ENCODE measurements at places on chromosomes 7 and 10. TPM values are rescaled to one million over a fixed set of nuclear protein-coding genes. Genes with fewer than 3 reads are reported as not detected.

LRIT1 gene
- not detected for total RNA-seq

MBL2 gene
- not detected for total RNA-seq

HOXA13 gene
- total RNA-seq, result 15.6 TPM

ASAH2 gene
- total RNA-seq, result 11.3 TPM

DENND2A gene
- 14.9 TPM for total RNA-seq

PRF1 gene
- 4.1 TPM for total RNA-seq

CDK14 gene
- total RNA-seq, result 23.5 TPM

APBB1IP gene
- 8.0 TPM for total RNA-seq

GRCh38 chr7:98165827-98166667 lies 45.2 kb upstream of the BHLHA15 start:
- no peak for DNase-seq

GRCh38 chr10:19778996-19779395 lies 37.2 kb upstream of the PLXDC2 start:
- no peak for DNase-seq

DNA sequence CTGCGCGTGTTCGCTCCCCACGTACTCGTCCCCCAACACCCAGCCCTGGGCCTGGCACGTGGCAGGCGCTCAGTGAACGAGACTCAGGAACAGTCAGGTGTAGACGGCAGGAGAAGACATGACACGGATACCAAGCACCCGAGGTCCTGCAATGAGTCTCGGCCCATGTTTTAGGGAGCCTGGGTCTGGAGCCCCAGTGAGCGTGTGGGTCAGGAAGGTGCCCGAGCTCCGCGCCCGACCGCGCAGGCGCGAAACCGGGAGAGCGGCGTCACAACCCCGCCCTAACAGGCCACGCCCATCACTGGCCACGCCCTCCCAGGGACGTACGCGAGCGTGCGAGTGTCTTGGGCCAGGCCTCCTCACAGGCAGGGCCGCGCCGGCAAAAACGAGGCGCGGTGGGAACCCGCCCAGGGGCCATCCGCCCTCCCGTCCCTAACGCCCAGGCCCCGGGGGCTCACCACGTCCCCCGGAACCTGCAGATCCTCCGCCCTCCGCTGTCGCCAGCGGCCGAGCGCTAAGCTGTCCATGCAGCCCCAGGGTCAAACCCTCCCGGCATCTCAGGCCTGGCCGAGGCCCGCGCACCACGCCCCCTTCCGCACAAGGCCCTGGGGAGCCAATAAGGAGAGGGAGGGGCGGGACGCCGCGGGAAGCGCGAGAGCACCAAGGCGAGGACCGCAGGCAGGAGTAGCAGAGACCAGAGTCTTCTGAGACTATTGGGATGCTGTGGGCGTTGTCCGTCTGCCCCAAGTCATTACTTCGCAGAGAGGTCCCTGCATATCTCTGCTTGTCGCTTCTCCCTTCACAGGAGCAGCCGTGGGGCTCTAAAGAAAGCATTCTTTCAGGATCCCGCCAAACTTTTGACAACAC lies at the start of gene C10orf143:
Gene C10orf143, minus strand, starts transcription at position 585 of the 867 bp plus-strand sequence. Its CDS starts 58 bp downstream, at position 527.
- DNase-seq, result peak; percentile 98

- no peak for DNase-seq
Observed at GRCh38 chr7:149822353-149822943, 15.7 kb upstream of the ZNF862 start.

GRCh38 chr7:25349283-25350017 lies 121.2 kb upstream of the NPVF start:
- DNase-seq, result no peak

DNA sequence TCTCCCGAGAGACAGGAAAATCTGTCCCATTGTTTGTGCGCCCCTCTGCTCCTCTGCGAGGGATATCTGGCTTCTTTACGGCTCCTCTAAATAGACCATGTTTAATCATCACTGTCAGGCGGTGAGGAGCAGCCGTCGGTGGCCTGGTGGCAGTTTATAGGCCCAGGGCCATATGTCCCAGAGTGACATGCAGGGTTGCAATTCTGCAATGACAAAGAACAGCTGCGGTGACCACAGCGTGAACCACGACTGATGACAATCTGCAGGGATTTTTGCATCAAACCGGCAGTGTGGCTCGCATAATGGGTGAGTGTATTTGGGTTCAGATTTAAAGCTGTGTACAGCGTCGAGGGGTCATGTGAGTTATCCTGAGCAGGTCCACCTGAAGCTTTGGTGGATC lies 41.5 kb downstream of the GATA3 start:
- no peak for DNase-seq

DNA sequence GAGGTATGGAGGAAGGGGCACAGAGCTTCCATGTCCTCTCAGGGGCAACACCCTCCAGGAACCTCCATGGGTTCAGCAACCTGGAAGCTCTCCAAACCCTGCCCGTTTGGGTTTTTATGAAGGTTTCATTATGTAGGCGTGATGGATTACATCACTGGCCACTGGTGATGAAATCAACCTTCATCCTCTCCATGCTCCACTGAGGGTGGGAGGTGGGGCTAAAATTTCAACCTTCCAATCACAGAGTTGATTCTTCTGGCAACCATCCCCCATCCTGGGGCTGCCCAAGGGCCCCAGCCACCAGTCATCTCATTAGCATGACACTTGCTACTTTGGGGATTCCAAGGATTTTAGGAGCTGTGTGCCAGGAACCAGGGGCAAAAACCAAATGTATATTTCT lies 90.1 kb downstream of the TEX36 start:
- DNase-seq, result no peak

GRCh38 chr10:13327534-13327933 lies 20.6 kb downstream of the SEPHS1 start:
- no peak for DNase-seq

- DNase-seq, result no peak
Observed at GRCh38 chr7:128271942-128272481, 30.9 kb downstream of the LEP start.

- DNase-seq, result no peak
Observed at GRCh38 chr7:33196221-33196620, 66.9 kb downstream of the BBS9 start.

DNA sequence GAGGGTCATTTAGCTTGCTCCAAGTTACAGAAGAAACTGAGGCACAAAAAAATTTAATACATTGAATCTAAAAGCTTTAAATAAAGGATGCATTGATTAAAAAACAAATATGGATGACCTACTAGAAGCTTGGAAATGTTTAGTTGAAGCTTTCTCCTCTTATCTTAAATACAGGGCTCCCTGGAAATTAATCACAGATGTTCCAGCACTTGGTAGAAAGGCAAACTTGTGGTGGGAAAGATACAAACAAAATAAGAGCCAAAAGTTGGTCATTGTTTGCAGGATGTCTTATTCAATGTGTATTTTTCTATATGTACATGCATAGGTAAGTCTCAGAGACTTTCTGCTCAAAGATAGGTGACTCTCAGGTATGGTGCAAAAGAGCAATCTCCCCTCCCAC lies 40.7 kb upstream of the LYZL1 start:
- no peak for DNase-seq

DNA sequence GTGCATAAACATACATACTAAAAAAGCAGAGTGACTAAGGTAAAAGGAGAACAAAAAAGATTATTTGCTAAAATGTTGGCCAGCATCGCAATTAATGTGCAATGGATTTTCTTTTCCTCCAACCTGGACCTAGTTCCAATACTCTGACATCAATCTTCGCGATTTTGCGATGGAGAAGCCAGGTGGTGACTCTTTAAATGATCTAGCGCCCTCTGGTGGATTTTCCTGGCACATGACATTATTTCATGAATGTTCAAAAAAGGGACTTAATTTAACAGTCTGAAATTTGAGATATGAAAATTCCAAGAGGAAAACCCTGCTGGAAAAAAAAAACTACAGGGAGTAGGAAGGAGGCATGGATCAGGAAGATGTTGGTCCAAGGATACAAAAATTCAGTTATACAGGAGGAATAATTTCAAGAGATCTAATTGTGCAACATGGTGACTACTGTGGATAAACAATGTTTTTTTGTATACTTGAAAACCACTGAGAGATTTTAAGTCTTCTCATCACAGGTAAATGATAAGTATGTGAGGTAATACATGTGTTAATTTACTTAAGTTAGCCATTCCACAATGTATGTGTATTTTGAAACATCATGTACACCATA lies 4.3 kb upstream of the KCNMA1 start:
- peak; percentile 76 for DNase-seq

DNA sequence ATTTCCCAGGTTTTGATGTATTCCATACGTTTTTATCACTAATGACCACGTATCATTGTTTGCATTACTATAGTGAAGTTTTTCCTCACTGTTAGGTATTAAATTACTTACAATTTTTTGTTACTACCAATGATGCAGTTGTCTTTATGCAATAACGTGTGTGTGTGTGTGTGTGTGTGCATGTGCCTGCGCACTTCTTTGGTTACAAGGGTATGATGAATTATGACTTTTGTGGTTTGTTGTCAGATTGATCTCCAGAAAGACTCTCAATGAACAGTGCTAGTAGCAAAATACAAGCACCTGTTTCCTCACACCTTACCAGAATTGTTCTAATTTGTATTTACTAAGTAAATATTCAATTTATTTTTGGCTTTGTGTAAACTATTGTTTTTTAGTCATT lies 51.5 kb downstream of the MCMBP start:
- no peak for DNase-seq

GRCh38 chr7:140724706-140725105 lies 28.2 kb downstream of the NDUFB2 start:
- no peak for DNase-seq

GRCh38 chr10:71212318-71213126 lies at the start of gene UNC5B:
TSS of gene UNC5B (plus strand) at chr10:71212570. CDS start at chr10:71212986, 416 bp downstream.
- peak; percentile 93 for DNase-seq

- DNase-seq, result no peak
Observed at GRCh38 chr10:24958091-24958720, 5.8 kb upstream of the PRTFDC1 start.

DNA sequence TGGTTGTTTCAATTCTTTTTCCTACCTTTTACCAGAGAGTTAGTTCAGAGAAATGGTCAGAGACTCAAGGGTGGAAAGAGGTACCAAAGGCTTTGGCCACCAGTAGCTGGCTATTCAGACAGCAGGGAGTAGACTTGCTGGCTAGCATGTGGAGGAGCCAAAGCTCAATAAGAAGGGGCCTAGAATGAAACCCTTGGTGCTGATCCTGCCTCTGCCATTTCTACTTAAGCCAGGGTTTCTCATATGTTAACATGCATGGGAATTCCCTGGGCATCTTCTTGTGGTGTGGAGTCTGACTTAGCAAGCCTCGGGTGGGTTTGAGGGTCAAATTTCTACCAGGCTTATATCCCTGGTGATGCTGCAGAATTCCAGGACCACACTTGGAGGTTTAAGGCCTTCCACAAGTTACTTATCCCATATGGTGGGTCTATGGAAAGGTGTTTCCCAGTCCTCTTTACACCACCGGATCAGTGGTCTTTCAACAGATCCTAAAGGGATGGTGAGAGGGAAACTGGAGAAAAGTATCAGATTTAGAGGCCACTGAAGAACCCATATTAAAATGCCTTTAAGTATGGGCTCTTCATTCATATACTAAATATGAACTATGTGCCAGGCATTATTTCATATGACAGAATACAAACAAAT lies 3.2 kb downstream of the IL6 start:
- DNase-seq, result no peak

GRCh38 chr10:68010426-68010940 lies 64.6 kb downstream of the HERC4 start:
- DNase-seq, result no peak

DNA sequence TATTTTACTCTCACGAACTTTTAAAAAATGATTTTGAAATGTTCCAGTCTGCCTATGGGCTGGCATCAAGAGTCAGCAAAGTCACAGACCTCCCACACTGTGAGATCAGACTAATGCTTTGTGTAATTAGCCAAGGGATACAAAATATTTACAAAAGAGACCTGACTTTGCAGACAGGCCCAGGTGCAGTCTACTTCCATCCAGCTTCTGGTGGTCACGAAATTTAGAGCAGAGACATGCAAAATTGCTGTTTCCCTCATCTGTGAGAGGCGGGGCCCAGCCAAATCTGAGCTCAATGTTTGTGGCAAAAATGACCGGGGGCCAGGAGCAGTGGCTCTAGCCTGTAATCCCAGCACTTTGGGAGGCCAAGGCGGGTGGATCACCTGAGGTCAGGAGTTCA lies 82.5 kb upstream of the PITRM1 start:
- no peak for DNase-seq

- DNase-seq, result no peak
Observed at GRCh38 chr10:92697663-92698511, 8.1 kb downstream of the HHEX start.

DNA sequence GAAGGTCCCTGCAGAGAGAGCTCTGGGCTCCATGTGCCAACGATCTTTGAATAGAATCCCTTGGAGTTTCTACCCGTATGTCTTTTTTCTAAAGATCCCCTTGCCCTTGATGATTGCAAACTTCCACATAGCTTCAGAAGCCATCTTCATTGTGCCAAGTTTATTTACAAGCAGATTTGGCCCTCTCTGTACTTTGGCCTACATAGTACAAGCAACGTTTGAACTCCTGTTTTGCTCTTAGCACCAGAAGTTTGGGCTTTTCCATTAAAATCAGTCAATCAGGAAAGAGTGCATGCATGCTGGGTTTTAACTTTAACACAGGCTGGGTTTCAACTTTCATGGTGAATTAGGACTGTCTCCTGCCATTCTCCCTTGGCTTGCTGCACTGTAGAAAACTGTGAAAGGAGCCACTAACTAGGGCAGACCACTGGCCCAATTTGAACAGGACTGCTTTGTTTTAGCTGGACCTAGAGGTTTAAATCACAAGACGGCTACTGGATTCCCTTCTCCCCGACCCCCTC lies 557.6 kb upstream of the GALNT17 start:
- DNase-seq, result no peak

DNA sequence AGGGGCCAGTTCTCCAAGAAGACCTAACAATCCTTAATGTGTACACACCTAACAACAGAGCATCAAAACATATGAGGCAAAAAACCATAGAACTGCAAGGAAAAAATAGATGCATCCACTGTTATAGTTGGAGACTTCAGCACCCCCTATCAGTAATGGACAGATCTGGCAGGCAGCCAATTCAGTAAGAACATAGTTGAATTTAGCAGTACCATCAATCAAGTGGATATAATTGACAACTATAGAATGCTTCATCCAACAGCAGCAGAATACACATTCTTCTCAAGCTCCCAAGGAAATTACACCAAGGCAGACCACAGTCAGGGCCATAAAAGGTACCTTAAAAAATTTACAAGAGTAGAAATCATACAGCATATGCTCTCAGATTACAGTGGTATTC lies 42.2 kb downstream of the POLL start:
- no peak for DNase-seq

GRCh38 chr7:159007364-159007995 lies 137.2 kb downstream of the VIPR2 start:
- DNase-seq, result no peak

GRCh38 chr7:28921822-28922221 lies 36.3 kb downstream of the TRIL start:
- DNase-seq, result peak; percentile 61

All from ureter (tissue), 1 donor.